ENCODE measurements at places on chromosomes 5 and 9.

GRCh38 chr9:89395931-89396710 is 77.8 kb downstream of the SECISBP2 start:
- no peak for DNase-seq

DNA sequence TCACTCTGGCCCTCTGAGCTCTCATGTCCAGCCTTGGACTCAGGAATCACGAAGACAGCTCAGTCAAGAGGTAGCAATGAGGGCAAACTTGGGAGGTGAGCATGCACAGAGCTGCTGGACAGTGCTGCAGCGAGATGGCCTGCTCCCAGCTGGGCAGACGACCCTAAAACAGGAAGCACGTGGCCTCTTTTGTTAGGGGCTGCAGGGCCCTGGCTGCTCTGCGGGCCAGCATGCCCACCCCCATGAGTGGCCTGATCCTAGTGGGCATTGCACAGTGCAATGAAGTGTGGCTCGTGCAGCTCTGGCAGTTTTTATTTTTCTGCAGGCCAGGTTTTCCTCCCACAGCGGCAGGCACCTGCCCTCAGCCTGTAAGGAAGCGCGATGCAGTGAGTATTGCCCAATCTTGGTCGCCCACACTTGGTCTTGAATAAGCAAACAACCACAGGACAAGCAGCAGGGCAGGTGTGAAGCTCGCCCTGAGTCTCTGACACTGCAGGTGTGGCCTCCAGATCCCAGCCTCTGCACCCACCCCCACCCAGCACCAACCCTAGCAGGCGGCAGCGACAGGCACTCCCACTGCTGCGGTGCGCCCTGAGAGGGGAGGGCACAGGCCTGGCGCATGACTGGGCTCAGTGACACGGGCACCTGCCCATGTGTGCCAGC is 60.8 kb downstream of the SEMA4D start:
- DNase-seq = no peak

DNA sequence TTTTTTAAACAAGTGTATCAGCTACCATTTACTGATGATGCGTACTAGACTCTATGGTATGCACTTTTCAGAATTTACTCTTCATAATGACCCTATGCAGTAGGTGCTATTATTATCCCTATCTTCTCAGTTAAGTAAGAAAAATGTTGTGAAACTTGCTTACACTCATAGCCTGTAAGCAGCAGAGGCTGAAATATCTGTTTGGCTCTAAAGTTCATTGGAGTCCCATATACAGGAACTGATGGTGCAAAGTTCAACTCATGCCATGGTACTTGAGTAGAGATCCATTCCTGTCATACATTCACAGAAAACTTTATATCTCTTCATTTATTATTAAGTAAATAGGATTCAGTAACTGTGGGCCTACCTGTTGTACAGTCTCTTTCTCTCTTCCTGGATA is 41.4 kb upstream of the CCDC112 start:
- DNase-seq = no peak

DNA sequence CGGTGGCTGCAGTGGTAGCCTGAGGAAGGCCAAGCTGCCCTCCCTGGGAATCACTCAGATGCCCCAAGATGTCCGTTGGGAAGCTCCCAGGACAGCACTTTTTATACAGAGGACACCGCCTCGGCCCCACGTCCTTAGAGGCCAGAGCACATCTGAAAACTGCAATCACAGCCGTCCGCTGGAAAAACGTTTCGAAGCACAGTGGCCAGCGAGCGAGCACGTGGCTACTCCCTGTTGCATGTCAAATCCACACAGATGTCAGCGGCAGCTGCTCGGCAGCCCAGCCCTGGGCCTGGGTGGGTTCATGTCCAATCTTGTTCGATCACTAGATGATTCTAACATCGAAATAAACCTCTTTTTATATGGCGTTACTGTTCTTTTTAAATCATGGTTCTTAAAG is 8.9 kb downstream of the PPP1R26 start:
- DNase-seq = no peak

- no peak for DNase-seq
Observed at GRCh38 chr5:102937894-102938293, 182.0 kb downstream of the GIN1 start.

DNA sequence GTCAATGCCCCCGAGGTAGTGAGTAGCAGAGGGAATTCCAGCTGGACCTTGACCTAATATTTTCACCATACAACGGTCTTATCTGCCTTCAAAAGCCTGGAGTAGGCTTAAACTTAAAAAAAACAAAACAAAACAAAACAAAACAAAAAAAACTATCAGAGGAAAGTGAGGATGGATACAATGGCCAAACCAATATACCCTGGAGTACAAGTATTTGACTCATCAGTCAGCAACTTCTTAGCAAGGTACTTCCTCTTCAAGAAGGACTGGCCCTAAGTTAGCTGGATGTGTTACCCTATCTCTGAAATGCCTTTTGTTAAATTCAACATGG is 160.6 kb upstream of the GNA14 start:
- no peak for DNase-seq

DNA sequence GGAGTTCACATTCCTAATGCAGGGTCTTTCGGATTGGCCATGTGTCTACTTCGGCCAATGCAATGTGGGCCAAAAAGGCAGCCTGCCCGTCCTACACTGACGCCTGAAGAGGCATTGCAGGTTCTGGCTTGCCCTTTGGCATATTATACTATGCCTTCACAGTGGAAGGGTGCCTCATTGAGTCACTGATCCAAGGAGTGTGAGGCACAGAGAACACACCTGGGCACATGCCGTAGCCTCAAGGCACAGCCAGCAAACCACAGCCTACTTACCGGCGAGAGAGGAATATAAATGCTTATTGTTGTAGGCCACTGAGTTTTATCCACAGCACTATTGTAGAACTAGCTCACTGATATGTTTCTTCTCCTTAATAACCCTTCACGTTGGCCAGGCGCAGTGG is 409.6 kb downstream of the GADD45G start:
- no peak for DNase-seq

DNA sequence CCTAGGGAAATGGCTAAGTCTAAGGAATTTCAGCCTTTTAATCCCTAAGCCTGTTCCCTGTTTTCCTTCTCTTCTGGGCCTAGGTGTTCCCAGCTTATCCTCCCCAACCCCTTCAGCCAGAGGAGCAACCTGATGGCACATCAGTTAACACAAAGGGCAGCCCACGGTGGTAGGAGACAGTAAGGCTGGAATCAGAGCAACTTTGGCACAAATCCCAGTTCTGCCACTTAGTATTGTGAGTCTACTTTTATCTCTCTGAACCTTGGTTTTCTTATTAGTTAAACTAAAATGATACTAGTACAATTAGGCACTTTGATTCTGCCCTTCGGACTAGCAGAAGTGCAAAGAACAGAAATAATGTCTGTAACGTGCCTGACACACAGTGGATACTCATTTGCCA is 246.8 kb downstream of the SAXO1 start:
- no peak for DNase-seq

DNA sequence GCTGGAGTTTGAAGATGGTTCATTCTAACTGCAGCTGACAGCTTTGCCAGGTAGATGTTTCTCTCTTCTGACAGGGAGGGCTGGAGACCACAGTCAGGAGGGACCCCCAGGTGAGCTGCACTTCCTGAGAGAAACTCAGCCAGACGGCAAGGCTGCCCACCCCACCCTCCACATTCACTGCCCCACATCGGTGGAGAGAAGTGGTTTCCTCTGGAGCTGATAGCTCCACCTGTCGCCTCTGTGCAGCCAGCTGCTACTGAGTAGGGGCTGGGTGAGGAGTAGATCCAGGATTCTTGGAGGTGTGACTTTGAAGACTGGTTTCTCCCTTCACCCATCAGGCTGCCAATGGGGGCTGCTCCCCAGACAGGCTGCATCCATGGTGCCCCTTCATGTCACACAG is 175.0 kb downstream of the CARTPT start:
- DNase-seq = no peak

GRCh38 chr5:378301-378891 is 56.9 kb downstream of the AHRR start:
- DNase-seq = no peak

- DNase-seq = no peak
Observed at GRCh38 chr5:159033351-159033657, 66.4 kb downstream of the EBF1 start.

DNA sequence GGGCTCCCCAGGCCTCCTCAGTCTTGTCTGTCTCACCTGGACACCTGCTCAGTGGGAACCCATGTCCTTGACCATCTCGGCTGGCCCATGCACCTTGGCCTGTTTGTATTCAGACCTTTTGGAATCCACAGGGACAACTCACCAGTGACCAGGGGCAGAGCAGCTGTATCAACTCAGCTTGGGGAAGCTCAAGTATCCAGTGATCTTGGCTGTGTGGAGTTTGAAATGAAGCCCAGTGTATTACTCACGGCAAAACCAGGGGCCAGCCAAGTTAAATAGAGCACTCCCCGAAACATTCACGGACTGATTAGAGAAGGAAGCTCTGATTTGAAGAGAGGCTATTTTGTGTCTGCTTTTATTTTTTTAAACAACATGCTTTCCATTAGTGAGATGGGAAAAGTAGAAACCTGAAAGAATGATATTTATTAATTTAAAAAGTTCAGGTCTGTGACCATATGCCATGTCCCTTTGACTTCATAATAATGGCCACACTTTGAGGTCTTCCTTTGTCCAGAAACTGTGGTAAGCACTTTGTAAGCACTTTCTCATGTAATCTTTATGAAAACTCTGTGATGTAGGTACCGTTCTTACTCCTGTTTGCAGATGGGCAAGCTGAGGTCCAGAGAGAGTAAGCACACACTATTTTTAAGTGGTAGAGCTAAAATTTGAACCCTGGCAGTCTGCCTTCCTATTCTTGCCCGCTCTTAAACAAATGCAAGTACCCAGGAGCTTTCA is 656.5 kb downstream of the BNC2 start:
- peak; percentile 68 for DNase-seq

- DNase-seq = no peak
Observed at GRCh38 chr5:38463634-38464521, 92.6 kb downstream of the LIFR start.

- DNase-seq = no peak
Observed at GRCh38 chr9:18805386-18805785, 227.6 kb downstream of the SAXO1 start.

GRCh38 chr5:65796269-65796668 is 74.3 kb downstream of the NLN start:
- DNase-seq = no peak

GRCh38 chr9:5516453-5517220 is 6.3 kb downstream of the PDCD1LG2 start:
- DNase-seq = no peak

GRCh38 chr9:87567983-87568382 is 70.3 kb downstream of the DAPK1 start:
- no peak for DNase-seq

DNA sequence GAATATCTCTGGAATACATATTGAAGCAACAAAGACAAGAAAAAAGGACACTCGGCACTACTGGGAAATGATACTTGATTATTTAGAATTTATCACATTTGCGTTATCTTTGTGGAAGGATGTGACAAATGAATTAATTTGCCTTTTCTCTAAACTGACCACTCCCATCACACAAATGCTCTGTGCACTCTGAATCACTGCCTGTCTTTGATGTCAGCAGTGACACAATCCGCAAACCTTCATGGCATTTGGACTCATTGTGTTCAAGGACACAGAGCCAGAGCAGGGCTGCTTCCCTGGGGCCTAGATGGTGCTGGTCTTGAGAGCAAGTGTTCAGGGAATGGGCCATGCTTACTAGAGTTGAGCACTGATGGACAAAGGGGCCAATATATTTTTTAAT is 4.9 kb upstream of the KIF4B start:
- DNase-seq = no peak

DNA sequence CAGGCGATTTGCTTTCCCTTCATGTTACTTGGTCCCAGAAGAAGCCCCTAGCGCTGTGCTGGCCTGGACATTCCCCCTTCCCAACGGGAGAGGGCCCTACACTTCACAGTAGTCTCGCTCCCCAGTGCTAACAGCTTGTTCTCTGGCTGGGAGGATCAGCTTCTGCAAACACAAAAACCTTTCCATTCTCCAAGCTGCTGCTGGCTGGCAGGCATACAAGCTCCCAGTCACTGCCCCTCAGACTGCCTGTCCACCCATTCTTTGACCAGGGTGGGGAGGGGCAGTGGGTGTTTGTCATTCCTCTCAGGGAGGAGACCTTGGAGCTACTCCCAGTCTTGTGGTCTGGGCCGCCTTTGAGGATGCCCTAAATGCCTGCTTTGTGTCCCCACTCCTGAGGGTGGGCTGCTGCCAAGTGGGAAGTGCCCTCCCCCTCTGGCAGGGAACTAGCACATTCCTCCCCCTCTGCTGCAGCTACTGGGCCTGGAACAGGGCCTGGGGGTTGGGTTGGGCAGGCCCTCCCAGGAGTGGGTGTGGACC is 20.8 kb downstream of the ENHO start:
- no peak for DNase-seq

DNA sequence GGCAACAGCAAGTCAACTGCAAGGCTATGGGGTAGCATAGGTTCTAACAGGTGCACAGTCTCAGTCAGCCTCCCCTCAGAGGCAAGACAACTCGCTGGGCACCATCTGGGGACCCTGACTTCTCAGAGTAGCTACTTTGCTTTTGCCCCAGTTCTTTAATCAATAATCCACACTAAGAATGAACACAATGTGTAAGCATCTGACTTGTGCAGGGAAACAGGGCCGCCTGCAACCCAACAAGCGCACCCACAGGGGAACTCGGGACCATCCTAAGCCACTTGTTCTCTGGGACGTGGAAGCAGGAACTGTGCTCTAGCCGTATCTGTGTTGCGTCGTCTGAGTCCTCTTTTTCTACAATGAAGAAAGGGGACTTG is 1.9 kb downstream of the MOB3B start:
- DNase-seq = no peak

GRCh38 chr9:111621895-111622480 is 9.1 kb upstream of the DNAJC25 start:
- DNase-seq = no peak

- no peak for DNase-seq
Observed at GRCh38 chr5:38112938-38113337, 145.4 kb upstream of the EGFLAM start.

- DNase-seq = no peak
Observed at GRCh38 chr9:97357056-97357455, 49.6 kb downstream of the CCDC180 start.

GRCh38 chr5:104942735-104943134 is 1380.1 kb upstream of the NUDT12 start:
- DNase-seq = no peak

GRCh38 chr5:90865180-90865579 is 306.6 kb downstream of the ADGRV1 start:
- DNase-seq = no peak

DNA sequence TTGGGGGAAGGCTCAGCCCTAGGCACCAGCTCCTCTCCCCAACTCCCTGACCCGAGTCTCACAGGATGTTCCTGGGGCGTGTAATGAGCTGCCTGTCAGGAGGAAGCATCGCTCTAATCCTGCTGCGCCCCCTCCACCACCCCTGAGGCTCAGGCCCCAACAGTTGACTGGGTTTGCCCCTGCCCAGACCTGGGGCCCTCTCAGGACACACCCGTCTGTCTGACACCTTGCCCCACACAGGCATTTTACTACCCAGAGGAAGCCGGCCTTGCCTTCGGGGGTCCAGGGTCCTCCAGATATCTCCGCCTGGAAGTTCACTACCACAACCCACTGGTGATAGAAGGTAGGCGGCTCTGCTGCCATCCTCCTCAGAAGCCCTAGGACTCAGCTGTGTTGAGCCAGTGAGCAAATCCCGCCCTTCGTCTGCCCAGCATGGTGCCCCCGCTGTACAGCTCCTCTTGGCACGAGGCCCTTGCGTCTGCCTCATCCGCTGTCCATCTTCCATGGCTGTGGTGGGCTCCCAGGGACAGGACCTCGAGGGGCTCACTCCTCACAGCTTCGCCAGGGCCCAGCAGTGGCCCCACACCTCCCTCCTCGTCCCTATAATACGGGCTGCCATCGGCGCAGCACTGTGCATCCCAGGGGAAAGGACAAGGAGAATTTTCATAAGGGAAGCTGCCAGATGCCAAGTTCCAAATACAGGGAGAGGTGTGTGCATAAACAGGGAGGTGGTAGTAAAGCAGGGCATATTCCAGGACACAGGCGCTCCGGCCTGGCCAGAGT is 8.0 kb downstream of the DBH start:
- no peak for DNase-seq

Measured in left renal pelvis (tissue), 4 donors.